ENCODE measurements at places on chromosomes 1 and 21.
A peak's percentile ranks its signal among the peaks of the same experiment; 100 is the strongest.

- DNase-seq, result no peak
Observed at GRCh38 chr1:47395433-47395832, 20.7 kb upstream of the FOXE3 start.

- no peak for DNase-seq
Observed at GRCh38 chr1:119738100-119738720, 26.5 kb downstream of the PHGDH start.

DNA sequence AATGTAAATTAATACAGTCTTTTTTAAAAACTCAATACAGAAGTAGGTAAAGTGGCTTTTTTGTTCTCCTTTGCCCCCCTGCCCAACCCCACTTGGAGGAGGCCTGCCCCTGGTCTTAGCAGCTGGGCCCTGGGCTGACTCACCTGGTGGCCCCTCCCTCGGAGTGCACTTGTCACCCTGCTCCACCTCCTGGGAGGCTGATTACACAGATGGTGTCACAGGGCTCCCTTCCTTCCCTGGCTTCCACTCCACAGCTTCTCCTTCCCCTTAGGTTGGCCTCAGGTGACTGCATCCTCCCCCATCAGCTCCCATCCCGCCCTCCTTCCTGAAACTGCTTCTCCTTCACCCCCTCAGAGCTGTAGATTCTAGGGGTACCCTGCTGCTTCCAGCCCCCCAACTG, 11.7 kb upstream of the CAPN9 start:
- peak; percentile 86 for DNase-seq

DNA sequence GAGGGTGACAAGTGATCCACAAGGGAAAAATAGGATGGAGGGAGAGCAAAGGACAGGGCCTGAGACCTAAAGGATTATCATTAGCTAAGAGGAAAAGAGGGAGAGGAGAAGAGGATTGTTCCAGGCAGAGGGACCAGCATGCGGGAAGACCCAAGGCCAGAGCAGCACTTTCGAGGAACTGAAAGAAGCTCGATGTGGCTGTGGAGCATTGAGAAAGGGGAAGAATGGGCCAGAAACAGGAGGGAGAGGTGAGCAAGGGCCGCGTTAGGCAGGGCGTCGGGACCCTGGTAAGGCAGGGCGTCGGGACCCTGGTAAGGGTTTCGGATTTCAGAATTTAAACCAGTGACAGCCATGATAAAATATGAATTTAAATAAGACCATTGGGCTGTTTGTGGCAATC, 22.8 kb upstream of the CSF1 start:
- no peak for DNase-seq

DNA sequence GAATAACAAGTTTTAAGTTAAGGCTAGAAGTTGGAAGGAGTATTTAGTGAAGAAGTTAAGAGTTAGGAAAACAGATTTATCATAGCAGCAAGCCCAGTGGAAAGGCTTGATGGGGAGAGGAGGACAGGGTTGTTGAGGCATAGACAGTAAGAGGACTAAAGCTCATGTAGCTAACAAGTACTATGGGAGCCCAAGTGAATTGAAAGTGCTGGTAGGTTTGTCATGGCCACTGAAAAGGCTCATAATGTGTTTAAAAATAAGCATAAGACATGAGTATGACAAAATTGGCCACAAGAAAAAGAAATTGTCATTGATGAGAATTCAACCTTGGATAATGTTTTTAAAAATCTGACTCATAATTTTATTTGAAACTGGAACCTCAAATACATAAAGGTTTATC, 49.2 kb upstream of the CRB1 start:
- DNase-seq, result no peak

DNA sequence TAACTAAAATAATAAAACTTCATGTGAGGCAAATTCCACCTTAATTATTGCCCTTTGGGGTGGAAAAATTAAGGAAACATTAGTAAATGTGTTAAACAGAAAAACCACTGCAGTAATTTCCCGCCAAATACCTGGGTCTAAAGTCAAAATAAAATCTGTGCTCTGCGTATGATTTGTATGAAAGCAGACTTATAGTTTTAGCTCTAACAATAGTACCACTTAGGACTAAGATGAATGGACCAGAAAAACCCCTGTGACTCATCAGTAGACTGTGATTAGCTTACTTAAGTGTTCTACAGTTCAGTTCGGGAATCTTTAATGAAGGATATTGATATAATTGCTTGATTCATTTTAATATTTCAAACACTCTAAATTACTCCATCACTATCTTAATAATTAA, 23.3 kb upstream of the C1orf105 start:
- no peak for DNase-seq

DNA sequence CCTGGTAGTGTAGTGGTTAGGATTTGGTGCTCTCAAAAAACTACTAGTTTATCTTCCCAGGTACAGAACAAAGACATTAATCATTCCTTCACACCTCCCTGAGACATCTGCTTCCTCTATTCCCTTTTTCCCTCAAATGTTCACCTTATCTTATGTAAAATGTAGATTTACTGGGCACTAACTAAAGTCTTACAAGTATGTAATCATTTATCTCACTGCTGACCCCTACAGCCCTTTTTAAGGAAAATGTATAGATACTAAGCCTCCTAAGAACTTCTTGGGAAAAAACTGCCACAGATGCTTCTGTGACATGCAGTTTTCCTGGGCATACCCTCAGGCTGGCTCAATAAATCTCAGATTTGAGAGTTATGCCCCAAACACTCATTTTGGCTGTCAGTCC, 50.8 kb upstream of the NEK7 start:
- no peak for DNase-seq

- DNase-seq, result no peak
Observed at GRCh38 chr21:45939521-45940045, 42.0 kb upstream of the COL6A1 start.

GRCh38 chr1:171919891-171920887, 78.9 kb downstream of the DNM3 start:
- DNase-seq, result no peak

DNA sequence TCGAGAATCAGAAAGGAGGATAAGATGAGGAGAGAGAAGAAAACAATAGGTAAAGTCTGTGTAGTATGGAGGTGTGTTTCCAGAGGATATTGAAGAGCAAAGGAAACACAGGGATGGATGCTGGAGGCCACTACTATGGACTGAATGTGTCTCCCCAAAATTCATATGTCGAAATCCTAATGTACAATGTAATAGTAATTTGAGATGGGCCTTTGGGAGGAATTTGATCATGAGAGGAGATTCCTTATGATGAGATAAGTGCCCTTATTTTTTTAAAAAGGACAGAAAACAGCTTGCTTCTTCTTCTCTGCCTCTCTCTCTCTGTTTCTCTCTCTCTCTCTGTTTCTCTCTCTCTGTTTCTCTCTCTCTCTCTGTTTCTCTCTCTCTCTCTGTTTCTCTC, 602.2 kb upstream of the ADAMTS5 start:
- no peak for DNase-seq

- peak; percentile 10 for DNase-seq
Observed at GRCh38 chr1:243411472-243411871, 155.6 kb downstream of the SDCCAG8 start.

GRCh38 chr1:46581681-46582455, 22.2 kb downstream of the MKNK1 start:
- DNase-seq, result no peak

DNA sequence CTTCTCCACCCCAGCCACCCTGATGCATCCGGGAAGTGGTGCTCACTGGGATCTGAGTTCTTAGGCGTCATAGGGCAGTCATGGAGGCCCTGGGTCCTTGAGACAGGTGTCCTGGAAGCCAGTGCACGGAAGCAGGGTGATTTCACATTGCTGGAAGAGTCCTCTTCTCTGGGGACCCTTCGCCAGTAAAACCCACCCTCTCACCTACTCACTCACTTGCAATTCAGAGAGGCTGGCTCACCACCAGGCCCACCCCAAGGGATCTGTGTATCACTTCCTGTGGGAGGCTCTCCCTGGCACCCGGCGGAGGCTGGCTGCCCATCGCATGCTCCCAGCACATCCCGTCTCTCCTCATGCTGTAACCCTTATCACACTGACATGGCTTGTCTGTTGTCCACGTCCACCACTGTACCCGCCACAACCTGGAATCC, 40.2 kb upstream of the EPS8L3 start:
- DNase-seq, result no peak

- DNase-seq, result no peak
Observed at GRCh38 chr1:164452549-164452948, 106.4 kb upstream of the PBX1 start.

DNA sequence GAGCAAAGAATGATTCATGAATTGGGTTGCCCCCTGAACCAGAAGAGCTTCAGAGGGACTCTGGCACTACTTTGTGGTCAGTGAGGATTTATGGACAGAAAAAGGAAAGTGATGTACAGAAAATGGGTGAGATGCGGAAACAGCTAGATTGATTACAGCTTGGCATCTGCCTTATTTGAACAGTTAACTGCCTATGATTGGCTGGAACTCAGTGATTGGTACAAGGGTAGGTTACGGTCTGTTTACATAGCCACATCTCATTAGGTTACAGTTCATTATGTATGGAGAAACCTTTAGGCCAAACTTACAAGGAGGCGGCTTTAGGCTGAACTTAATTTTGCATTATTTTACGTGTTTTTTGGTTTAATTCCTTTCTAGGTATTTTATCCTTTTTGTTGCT, 29.0 kb upstream of the RHOU start:
- DNase-seq, result peak; percentile 4

DNA sequence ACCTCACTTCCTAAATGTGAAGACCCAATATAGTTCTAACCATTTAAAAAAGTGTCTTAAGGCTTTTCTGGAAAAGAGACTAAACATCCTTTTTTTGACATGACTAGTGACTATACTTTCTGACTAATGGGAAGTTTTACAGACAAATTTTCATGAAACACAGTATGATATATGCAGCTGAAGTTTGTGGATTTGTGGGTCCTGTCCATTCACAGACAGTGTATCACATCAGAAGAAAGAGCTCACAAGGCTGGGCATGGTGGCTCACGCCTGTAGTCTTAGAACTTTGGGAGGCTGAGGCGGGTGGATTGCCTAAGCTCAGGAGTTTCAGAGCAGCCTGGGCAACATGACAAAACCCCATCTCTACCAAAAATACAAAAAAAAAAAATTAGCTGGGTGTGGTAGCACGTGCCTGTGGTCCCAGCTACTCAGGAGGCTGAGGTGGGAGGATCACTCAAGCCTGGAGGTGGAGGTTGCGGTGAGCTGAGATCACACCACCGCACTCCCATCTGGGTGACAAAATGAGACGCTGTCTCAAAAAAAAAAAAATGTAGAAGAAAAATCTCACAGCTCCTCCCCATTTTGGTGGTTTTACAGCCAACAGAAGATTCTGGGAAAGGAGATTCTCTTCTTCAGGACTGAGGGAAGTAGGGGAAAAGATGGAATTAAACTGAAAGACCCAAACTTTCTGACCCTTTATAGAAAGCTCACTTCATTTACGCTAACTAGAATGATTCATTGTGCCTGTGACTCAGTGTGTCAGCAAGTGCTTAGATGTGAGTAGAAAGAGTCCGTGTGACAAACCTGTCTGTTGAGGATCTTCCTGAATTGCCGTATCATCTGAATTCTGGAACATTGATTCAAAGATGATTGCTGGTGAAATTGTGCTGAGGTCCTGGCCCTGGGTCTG, 15.2 kb upstream of the YRDC start:
- no peak for DNase-seq

DNA sequence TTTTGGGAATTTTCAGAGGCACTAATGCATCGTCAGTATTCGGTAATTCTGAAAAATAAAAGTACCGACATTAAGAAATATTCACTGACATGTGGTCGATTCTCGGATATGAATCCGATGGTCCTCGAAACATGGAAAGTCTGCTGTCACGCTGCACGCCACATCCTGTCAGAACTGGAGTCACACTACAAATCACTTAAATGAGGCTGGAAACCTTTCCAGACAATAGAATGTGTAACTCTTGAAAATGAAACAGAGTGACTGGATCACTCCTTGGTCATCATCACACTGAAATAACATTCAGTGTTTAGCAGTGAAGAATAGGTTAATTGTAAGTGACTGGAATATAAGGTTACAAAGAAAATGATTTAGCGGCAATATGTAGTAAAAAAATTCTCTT, 620.1 kb upstream of the ADAMTS5 start:
- DNase-seq, result no peak

DNA sequence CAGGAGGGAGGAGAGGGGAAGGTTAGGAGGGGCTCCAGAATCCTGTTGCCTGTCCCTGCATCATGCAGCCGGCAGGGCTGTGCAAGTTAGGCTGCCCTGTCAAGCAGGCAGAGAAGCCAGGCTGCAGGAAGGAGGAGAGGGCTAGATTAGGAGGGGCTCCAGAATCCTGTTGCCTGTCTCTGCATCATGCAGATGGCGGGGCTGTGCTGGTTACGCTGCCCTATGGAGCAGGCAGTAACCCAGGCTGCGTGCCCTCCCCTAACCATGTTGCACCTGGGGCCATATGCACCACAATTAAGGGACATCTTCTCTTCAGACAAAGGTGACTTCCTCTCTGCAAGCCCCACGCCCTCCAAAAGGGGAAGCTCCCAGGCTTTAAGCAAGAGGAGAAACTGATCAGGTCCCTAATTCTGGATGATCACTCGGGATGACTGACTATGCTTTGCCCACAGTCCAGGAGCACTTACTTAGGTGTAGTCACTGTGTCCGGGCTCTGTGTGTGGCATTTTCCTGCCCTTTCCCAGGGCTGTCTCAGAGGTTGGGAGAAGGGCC, 457.4 kb downstream of the SETD4 start:
- no peak for DNase-seq

GRCh38 chr1:31671561-31672201, 27.0 kb upstream of the PEF1 start:
- DNase-seq, result no peak

DNA sequence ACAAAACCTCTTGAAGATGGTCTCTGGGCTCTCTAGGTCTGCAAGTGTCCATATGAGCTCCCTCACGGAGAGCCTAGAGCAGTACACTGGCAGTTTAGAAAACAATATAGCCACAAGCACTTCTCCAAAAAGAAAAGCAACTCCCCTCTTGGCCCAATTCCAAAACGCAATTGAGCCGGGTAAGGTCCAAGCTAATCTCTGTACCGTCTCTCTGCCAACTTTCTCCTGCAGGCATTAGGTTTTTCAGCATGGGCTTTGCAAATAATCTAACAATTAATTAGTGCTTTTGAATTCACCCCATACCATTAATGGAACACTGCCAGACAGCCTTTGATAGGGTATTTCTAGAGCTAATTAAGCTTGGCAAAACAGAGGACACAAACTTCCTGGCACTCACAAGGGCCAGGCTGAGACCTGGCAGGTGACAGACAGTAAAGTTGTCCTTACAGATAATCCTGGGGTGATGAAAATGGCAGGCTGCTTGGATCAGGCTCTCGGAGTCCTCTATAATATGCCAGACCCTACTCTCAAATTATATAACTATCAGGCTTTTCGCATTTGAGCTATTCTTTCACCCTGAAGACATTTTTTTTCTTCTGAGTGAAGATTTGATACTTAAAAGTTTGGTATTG, 39.8 kb downstream of the TGFBR3 start:
- peak; percentile 86 for DNase-seq

- no peak for DNase-seq
Observed at GRCh38 chr1:89701746-89702241, 68.9 kb downstream of the LRRC8C start.

- DNase-seq, result no peak
Observed at GRCh38 chr1:236518322-236518721, 5.5 kb upstream of the LGALS8 start.

DNA sequence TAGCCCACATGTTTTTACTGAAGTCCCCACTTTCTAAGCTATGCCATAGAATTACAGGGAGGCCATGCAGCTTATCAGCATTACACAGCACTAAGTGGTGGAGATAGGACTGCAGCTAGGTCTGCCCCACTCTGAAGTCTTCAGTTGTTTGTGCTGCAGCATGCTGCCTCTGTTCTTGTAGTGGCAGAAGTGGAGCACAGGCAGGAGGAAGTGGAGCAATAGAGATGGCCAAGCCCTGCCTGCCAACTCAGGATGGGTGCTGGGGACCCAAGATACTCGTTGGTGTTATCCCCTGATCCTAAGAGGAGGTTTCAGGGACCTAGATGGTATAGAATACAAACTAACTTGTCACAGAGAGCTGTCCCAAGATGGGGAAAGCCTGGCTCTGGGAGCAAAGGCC, 12.9 kb downstream of the MRPL37 start:
- DNase-seq, result no peak
